Coronary artery (tissue), 2 donors: ENCODE measurements at places on chromosomes 6 and 20.

DNA sequence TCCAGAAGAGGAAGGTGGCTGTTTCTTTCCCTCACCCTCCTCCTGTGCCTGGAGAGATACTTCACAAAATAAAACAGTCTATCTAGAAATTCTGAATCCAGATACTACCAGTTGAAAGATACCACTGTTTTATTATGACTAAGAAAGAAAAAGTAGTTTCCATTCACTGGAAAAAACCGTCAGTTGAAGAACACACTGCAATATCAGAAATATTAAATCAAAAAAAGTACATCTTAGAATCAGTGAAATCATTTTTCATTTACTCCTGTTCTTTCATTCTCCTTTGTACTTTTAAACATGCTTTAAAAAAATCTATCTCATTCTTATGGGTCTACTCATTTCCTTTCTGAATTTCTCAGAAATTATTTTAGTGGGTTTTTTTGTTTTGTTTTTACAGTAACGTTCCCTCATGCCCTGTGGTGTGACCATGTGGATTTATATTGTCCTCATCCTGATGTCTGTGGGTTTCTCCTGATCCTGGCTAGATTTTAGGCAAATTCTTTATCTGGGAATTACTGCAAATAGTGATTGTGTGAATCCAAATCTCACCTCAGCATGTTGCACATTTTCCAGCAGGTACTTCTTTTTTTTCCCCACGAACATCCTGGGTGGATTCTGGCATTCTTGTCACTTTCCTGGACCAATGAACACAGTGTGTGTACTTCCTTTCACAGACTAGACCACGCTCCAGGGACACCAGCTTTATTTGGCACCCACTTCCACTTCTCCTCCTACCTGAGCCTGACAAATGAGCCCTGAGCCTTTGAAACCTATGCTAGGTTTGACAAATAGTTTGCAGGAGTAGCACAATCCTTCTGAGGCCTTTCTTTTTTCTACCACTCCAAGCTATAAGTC, 114.0 kb upstream of the LAMP5 start:
- no peak for DNase-seq

- no peak for DNase-seq
Measured at GRCh38 chr6:107767637-107768036, 56.5 kb downstream of the SCML4 start.

GRCh38 chr6:35168461-35168861, 27.3 kb upstream of the TCP11 start:
- no peak for DNase-seq

GRCh38 chr6:137017081-137017480, 27.7 kb downstream of the IL20RA start:
- no peak for DNase-seq

GRCh38 chr6:142885182-142885867, 59.7 kb downstream of the HIVEP2 start:
- no peak for DNase-seq

- no peak for DNase-seq
Measured at GRCh38 chr6:38155621-38156204, 336.2 kb downstream of the ZFAND3 start.

DNA sequence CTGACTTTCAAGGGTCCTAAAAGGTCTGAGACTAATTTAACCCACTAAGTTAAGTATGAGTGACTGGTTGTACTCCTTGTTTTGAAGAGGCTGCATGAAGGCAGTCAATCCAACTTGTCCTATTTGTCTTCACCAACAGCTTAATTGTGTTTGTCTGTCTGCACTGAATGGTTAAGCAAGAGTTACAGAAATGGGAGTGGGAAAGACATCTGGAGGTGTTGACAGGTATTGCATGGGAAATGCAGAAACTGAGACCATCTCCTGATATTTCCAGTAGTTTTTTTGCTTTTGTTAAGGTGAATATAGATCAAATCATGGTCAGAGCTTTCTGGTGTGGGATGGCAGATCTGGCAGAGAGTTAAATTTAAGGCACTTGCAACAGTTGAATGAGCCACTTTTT, 6.5 kb downstream of the FUT9 start:
- no peak for DNase-seq

- no peak for DNase-seq
Measured at GRCh38 chr6:76861403-76861802, 601.9 kb downstream of the HTR1B start.

DNA sequence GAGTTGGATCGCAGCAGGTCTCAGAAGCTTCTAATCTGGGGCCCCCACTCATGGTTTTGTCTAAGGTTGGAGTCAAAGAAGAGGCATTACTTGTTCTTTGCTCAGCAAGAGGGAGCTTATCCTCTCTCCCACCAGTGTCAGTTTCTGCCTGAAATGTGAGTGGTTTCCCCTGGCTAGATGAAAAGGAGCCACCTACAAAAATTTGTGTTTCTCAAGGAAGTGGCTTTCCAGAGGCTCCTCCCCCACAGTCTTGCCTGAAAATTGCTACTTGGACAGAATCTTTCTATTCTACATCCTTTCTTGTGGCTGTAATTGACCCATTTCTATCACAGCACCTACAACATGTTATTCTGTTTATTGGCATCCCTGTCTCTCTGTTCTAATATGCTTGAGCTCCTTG, 37.9 kb downstream of the SCML4 start:
- DNase-seq = no peak

GRCh38 chr20:20292472-20292871, 75.4 kb upstream of the INSM1 start:
- no peak for DNase-seq

DNA sequence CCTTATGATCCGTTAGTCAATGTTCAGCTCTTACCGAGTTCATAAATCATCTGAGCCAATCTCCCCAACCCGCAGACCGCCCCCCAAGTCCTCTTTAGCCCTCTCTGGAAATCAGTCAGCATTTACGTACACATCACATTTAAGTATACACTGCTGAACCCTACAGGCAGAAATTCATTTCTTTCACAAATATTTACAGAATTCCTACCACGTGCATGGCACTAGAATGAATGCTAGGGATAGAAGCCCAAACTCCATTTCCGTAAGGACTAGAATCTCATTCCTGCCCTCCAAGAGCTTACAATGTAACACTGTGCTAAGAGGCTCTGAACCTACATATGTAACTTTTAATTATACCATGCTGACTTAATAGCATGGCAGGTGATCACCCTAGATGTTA, 1.8 kb downstream of the OSER1 start:
- DNase-seq = no peak
